ENCODE measurements at places on chromosomes 2 and 18. TPM values are rescaled to one million over a fixed set of nuclear protein-coding genes. Genes with fewer than 3 reads are reported as not detected.

DNA sequence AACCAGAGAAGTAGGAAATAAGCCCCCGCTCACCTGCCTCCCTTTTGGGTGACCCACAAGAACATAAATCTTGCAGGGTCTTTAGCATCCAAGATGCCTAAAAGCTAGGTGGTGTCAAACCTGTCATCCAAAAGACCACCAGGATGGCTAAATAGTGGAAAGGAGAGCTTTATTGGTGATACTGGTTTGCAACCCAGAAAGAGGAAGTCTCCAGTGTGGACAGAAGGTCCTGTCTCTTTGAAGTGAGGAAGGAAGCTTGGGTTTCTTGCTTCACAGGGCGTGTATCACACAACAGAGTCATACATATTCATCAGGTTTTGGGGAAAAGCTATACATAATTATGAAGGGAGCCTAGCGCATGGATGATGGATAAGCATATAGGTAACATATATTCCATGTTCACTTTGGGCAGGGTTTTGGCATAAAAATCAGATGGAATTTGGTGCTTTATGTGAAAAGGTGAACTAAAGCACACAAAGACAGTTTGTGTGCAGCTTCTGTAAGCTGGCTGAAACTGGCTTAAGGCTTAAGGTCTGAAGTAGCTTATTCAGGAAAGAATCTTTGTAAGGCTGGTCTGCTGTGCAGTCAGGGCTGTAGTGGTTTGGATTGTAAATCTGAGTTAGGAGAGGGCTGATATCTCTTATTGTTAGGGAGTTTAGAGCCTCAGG is 102.2 kb upstream of the MSH2 start:
- DNase-seq: no peak

ZNF804A gene
- polyA plus RNA-seq: 0.02 TPM

GRCh38 chr18:27143580-27144287 is 41.4 kb downstream of the CHST9 start:
- DNase-seq: peak; percentile 7

DNA sequence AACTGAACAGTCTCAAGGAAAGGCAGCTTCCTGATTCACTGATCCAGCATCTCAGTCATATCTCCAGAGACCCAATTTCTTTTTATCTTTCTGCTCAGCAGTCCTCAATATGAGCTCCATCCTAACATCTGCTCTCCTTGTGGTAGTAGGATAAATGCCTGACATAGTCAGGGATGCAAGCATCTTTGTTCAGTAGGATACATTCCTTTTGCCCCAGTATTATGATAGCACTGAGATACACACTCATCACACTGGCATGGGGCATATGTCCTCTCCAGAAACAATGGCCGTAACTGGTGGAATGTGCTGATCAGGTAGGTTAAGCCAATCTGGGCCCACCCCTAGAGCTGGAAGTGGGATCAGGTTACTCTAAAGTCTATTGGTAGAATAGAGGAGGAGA is 207.2 kb downstream of the ETAA1 start:
- DNase-seq: no peak

RAB27B gene
- polyA plus RNA-seq: 0.05 TPM

- no peak for DNase-seq
Measured at GRCh38 chr2:122639711-122640110, 884.3 kb downstream of the TSN start.

GATA6 gene
- polyA plus RNA-seq: not detected

GRCh38 chr18:61216051-61216450 is 117.2 kb upstream of the CDH20 start:
- DNase-seq: no peak

- DNase-seq: no peak
Measured at GRCh38 chr2:46915281-46915810, at the start of gene MCFD2. Gene MCFD2 (minus strand): TSS chr2:46915806. CDS start chr2:46909171, 6,635 bp downstream.

- DNase-seq: no peak
Measured at GRCh38 chr2:118268268-118268667, 180.0 kb downstream of the INSIG2 start.

USP37 gene
- polyA plus RNA-seq: 3.8 TPM

- DNase-seq: no peak
Measured at GRCh38 chr18:25349926-25350487, 2.0 kb downstream of the ZNF521 start.

- no peak for DNase-seq
Measured at GRCh38 chr2:219720956-219721355, 93.5 kb downstream of the SLC4A3 start.

GRCh38 chr2:99679518-99679917 is 189.7 kb upstream of the REV1 start:
- no peak for DNase-seq

GRCh38 chr2:127453392-127454171 is 35.4 kb downstream of the PROC start:
- DNase-seq: peak; percentile 51

DNA sequence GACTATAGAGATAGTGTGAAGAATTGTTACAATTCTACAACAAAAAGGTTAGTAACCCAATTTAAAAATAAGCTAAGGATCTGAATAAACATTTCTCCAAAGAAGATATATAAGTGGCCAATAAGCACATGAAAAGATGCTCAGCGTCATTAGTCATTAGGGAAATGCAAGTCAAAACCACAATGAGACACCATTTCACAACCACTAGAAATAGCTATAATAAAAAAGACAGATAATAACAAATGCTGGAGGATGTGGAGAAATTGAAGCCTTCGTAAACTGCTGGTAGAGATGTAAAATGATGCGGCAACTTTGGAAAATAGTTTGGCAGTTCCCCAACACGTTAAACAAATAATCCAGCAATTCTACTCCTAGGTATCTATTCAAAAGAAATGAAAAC is 366.5 kb upstream of the POU3F3 start:
- DNase-seq: no peak

DNA sequence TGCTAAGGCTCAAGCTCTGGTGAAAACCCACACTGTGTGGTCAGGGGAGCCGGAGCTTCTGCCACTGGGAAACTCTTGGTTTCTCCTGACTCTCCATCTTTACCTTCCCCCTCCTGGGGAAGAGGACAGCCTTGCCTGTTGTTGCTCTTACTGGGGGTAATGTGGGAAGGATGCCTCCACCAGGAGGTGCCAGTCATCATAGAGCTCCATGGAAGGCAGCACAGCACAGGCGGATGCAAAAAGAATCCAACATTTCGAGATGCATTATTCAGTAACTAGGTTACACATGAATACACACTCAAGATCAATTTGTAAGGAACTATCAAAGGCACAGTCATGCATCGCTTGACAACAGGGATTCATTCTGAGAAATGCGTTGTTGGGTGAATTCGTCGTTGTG is 322.6 kb downstream of the AFF3 start:
- DNase-seq: no peak

DNA sequence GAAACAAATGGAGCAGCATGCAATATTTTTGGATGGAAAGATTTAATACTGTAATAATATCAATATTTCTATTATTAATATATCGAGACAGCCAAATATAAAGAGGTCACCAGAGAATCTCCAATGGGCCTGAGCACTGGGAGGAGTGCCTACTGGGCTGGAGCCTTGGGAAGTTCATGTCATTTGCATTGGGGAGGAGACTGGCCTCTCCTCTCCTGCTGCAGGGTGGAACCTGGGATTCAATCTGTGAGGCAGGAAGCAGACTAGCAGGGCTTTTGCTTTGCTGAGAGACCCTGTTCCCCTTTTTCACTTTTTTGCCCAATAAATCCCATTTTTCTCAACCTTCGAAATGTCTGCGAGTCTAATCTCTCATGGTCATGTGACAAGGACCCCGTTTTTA is 390.6 kb upstream of the CYRIA start:
- no peak for DNase-seq

DNA sequence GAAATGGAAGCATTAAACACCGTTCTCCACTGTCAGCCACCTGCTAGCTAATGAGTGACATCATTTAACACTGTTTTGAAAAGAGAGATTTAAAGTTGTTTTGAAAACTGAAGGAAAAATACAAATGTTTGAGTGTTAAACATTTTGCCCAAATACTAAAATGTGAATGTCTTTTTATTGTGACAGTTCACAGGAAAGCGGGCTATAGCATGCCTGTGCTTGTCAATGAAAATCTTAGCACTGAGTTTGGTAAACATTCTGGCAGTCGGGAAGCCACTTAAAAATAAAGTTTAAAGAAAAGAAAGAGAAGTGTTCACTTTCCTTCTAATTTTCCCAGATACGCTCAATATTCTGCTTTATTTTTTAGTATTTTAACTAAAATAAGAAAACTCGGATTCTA is 40.3 kb upstream of the SMIM21 start:
- no peak for DNase-seq

MARCHF4 gene
- polyA plus RNA-seq: 1.8 TPM

DNA sequence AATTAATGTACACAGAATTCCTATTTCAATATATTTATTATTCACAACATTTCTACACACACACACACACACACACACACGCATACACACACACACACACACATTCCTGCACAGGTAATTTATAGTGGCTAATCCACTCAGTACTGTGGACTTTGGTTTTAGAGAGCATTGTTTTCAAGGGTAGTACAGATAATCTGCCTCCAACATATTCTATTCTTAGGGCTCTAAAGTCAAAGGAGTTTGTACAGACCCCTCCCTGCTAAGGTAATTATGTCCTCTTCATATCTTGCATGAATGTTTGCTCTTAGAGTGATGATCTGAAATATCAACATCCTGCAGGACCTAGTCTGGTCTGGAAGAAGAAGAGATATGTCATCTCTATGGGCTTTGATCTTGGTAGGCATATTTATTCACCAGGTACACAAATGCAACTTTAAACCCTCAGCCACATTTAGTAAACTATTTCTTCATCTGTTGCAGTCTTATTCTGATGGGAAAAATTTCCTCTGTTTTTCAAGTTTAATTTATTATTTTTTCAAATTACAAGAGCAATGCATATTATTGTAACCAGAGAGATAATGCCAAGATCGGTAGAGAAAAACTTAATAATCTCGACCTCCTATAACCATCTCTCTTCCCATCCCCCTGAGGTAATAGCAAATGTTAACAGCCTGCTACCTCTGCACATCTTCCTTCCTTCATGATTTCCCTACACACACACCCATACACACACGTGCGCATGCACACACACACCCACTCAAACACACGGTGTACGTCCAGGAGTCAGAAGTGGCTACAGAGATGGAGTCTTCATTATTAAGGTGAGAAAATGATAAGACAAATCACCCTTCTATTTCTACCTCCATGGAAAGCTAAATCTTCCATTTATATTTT is 18.3 kb upstream of the POLE4 start:
- no peak for DNase-seq

DNA sequence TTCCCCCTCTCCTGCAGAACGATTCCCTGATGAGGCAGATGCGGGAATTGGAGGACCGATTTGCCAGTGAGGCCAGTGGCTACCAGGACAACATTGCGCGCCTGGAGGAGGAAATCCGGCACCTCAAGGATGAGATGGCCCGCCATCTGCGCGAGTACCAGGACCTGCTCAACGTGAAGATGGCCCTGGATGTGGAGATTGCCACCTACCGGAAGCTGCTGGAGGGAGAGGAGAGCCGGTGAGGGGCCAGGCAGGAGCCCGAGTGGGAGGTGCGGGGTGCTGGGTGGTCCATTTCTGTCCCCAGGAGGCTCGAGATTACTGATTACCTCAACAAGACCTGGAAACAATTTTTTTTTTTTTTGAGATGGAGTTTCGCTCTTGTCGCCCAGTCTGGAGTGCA is 3.1 kb downstream of the DES start:
- no peak for DNase-seq

DNA sequence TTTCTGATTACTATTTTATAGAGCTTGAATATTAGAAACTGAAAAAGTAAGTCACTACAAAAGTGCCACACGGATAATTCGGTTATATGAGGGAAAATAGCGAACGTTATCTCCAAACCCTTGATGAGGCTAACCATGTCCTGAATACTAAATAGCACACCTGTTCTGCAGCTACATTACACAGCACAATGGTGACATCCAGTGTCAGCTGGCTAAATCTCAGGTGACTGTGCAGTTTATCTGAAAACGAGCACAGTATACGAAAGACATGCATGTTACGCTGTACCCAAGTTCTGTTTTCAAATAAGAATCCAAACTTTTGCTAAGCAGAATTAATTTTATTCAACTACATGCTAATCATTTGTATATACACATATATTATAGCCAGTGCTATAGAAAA is 9.0 kb downstream of the CCDC68 start:
- DNase-seq: no peak

GRCh38 chr2:98543842-98544241 is 64.5 kb downstream of the COA5 start:
- no peak for DNase-seq

FN1 gene
- 42.4 TPM for polyA plus RNA-seq

GRCh38 chr2:205734436-205735037 is 52.2 kb downstream of the NRP2 start:
- no peak for DNase-seq

- no peak for DNase-seq
Measured at GRCh38 chr2:25305775-25306174, 36.0 kb downstream of the DNMT3A start.

SOX11 gene
- 10.1 TPM for polyA plus RNA-seq

GRCh38 chr2:155256803-155257202 is 558.3 kb downstream of the KCNJ3 start:
- DNase-seq: peak; percentile 46

DNA sequence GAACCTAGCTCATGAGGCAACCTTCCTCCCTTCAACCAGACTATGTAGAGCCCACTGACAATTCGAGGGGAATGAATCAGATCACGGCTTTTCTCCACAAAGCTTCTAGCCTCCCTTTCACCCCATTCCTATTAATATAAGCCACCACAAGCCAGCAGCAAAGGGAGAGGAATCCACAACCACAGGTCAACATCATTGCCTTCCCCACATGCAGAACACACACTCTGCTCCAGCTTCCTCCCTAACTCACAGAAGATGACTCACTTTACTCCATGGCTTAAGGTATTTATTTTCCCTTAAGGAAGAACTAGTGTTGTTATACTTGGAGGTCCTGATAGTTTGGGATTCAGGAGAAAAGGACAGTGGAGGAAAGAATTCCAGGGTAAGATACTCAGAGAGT is 272.2 kb downstream of the C1D start:
- DNase-seq: no peak

GRCh38 chr18:44733069-44733753 is 52.5 kb downstream of the SETBP1 start:
- DNase-seq: no peak

- DNase-seq: no peak
Measured at GRCh38 chr2:203018181-203018580, 3.5 kb downstream of the NBEAL1 start.

Measured in H1 (cell line).